ENCODE measurements at places on chromosomes 3 and 15. TPM values are rescaled to one million over a fixed set of nuclear protein-coding genes. Genes with fewer than 3 reads are reported as not detected.

DNA sequence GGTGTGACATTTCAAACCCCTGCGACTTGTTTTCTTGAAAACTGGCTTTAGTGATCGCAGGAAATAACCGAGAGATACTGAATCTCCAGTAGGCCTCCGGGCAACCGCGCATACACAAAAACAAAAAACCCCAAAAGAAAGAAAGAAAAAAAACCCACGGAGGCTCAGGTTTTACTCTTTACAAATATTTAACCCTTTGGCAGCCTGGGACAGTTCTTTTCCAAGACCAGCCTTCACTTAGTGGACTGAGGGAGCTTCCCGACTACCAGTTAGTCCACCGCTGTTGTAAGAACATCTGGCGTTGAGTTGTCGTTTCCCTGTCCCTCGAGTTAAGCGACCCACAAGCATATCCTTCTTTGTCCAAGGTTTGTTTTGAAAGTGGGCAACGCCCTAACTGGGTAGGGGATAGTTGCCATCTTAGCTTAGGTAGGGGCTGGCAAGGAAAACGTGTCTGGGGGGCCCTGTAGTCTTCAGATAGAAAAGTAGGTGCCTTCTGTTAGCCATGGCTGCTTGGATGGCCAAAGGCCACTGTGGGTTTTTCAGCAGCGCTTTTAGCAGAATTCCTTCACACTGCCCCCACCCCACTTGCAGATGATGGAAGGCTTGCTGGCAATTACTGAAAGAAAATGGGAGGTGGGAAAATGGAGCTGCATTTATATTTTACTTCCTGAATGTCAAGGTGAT lies 6.9 kb downstream of the ISL2 start:
- H3K36me3 ChIP-seq = peaks cover 2% of the 10 kb centered on the region
- no peak overlapping the region for H3K27ac ChIP-seq
- peaks cover 17% of the 10 kb centered on the region for H3K4me1 ChIP-seq

- peak overlapping the region; percentile 53 for H3K4me3 ChIP-seq
- DNase-seq = peak; percentile 23
- peaks cover 95% of the 10 kb centered on the region for H3K27me3 ChIP-seq
- H3K4me1 ChIP-seq = peaks cover 25% of the 10 kb centered on the region
Measured at GRCh38 chr3:158103081-158103886, 2.9 kb downstream of the SHOX2 start.

Gene GAP43
- total RNA-seq = 11.7 TPM

Gene RAP2B
- 11.3 TPM for total RNA-seq

DNA sequence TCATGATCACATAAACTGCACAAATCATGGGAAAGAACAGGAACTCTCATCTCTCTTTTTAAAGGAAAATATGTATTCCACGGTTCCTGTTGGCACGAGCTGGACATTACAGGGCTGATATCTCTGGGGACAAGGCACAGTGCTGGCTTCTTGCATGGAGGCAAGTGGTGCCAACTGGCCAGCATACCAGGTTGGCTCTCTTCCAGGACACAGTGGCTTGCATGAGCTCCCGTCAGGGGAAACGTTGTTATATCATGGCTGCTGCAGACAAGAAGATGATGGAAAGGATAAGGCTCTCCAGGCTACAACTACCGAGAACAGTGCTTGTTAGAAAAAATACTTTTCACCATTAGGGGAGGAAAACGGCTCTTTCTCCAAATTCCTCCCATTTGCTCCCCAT lies 283.9 kb downstream of the RORA start:
- DNase-seq = no peak
- no peak overlapping the region for H3K27ac ChIP-seq
- H3K4me1 ChIP-seq = peaks cover 1% of the 10 kb centered on the region
- no peak overlapping the region for H3K4me3 ChIP-seq
- H3K36me3 ChIP-seq = no peaks in the 10 kb centered on the region

DNA sequence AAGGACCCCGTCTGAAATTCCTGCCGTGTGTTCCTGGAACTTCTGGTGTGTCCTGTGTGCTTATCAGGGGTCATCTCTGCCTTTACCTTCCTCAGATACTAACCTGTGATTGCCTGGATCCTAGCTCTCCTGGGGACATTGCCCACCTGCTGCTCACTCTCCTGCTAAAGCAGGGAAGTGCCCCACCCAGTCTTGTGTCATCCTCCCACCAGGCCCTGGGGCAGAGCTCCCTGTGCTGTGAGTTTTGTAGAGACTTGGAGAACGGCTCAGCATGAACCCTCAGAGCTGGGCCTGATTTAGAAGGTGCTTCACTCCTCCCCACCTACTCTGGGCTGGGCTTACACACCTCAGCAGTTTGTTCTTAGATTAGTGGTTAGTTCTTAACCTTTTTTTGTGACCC lies 3.8 kb upstream of the TMEM44 start:
- no peaks in the 10 kb centered on the region for H3K27me3 ChIP-seq
- H3K4me1 ChIP-seq = peaks cover 1% of the 10 kb centered on the region
- H3K36me3 ChIP-seq = peaks cover 9% of the 10 kb centered on the region
- DNase-seq = no peak

All from progenitor cell of endocrine pancreas (in vitro differentiated cells).